ENCODE measurements at places on chromosomes 13 and 19.
A peak's percentile ranks its signal among the peaks of the same experiment; 100 is the strongest.

DNA sequence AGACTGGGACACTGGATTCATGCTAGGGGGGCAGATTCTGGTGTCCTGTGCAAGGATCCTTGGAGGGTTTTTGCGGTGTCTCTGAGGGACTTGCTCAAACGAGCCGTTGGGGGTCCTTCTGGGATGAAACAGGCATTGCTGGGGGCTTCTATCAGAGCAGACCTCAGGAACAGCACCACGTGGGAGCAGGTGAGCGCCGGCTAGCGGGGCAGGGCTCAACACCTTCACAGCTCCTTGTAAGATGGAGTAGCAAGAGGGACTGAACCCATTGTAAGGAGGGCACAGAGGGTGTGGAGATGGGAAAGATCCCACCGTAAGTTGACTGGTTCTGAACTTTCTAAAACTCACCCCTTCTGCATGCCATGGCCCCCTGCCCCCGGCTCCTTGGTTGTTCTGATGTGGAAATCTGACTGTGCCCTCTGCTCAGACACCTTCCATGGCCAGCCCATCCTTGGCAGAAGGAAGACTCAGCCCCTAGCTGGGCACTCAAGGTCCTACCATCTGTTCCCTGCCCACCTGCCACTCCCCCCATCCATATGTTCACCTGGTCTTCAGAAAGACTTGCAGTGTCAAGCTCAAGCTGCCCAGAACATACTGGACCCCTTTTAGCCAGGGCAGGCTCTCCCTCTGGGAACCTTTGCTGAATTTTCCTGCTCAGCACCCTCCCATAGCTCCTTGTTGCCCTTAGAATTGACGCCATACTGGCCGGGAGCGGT, 1.2 kb downstream of the SLC27A1 start:
- DNase-seq = no peak

DNA sequence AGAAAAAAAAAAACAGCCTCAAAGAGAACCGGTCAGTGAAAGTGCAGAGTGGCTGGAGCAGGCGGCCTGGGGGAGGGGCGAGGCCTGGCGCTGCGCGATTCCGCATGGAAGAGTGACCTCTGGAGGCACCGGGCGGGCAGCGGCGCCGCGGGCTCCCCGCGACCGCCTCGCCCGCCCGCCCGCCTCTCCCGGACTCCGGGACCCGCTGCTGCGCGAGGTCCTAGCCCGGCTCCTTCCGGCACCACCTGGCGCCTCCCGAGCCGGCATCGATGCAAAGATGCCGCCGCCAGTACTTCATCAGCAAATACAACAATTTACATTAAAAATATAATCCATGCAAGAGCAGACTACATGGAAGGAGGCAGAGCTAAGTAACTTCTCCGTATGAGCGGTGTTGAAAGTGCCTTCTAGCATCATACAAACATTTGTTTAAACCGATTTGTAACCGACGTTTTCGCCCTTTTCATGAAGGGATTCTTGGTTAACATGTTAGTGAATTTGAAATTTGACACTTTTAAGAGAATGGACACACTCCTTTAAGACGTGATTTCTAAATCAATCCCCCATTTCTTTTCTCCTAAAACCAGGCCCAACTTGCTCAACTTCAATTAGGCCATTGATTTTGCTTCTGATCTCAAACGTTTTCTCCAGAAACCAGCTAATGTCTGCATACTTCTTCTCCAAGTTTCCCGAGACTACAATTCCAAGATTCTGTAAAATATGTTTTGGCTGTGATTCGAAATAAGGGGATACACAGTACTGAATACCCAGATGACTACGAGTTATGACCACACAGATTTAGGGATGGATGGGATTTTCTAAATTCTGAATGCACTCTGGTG, 2.1 kb downstream of the EFNB2 start:
- peak; percentile 32 for DNase-seq

- DNase-seq = no peak
These were observed 6.3 kb downstream of the GRAMD1A start for GRCh38 chr19:35006342-35006998.

DNA sequence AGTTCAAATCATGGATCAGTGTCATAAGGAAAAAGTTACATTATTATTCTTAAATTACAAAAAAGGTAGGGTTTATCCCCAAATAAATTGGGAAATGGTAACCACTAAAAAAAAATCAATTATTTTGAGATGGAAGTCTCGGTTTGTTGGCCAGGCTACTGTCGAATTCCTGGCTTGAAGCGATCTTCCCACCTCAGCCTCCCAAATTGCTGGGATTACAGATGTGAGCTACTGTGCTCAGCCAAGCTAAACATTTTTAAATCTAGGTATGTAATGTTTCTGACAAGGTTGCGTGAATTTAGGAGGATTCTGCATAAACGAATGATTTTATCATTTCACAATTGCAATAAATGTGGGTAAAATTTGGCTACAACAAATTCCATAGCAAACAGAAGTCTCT, 2.0 kb downstream of the NAA16 start:
- DNase-seq = no peak

DNA sequence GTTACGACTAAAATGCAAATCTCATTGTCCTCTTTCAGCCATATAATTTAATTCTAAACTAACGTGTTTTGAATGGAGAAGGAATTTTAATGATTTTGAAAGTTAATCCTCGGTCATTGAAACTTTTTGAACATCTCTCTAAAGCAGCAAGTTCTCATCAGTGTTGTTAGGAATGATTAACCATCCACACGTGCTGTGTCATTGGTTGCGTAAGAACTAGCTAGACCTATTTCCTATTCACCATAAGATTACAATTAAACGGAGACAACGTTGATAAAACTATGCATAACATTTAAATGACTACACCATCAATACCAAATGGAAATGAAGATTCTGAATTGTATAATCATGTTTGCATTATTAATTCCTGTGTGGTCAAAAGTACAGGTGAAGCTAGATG, 155.6 kb upstream of the IRS2 start:
- DNase-seq = no peak

GRCh38 chr13:40799508-40799907, 10.1 kb downstream of the SLC25A15 start:
- DNase-seq = no peak

GRCh38 chr13:51923983-51924539, 62.3 kb downstream of the CCDC70 start:
- no peak for DNase-seq

DNA sequence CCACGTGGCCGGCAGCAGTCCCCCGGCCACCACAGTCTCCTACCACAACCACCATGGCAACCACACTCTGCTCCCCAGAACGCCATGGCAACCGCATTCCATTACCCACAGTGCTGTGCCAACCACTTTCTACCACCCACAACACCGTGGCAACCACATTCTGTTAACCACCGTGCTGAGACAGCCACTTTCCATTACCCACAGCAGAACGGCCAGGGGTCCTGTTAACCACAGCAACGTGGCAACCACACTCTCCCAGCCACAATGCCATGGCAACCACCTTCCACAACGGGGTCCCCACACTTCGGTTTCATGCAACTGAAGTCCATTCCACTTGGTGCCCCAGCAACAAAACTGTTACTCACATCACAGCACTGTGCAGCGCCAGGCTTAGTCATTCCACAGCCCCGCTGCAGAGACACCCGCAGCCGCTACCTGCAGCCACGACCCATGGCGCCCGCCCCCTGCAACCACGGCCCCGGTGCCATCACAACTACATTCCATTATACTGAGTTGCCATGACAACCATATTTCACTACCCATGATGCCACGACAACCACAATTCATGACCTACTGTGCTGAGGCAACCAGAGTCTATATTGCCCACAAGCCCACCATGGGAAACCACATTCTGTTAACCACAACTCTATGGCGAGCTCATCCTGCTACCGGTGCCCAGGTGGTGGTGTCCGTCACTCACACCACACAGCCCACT, 10.0 kb downstream of the DPF1 start:
- peak; percentile 68 for DNase-seq

DNA sequence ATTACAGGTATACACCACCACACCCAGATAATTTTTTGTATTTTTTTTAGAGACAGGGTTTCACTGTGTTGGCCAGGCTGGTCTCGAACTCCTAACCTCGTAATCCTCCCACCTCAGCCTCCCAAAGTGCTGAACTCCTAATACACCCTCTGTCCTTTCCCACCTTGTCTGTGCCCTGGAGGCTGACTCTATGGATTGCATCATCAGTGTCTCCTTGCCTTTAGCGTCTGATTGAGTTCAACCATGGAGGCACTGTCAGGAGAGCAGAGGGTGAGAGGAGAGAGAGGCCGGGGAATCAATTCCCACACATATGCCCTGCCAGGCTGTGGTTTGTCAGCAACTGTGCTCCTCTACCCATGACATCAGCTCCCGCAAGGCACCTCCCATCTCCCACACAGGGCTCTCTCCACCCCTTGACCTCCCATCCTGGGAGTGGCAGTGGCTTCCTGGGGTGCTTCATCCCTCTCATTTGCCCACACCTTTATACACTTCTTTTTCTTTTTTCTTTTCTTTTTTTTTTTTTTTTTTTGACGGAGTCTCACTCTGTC, 12.6 kb upstream of the LILRB4 start:
- no peak for DNase-seq

GRCh38 chr13:98089246-98089645, 53.6 kb upstream of the FARP1 start:
- no peak for DNase-seq

DNA sequence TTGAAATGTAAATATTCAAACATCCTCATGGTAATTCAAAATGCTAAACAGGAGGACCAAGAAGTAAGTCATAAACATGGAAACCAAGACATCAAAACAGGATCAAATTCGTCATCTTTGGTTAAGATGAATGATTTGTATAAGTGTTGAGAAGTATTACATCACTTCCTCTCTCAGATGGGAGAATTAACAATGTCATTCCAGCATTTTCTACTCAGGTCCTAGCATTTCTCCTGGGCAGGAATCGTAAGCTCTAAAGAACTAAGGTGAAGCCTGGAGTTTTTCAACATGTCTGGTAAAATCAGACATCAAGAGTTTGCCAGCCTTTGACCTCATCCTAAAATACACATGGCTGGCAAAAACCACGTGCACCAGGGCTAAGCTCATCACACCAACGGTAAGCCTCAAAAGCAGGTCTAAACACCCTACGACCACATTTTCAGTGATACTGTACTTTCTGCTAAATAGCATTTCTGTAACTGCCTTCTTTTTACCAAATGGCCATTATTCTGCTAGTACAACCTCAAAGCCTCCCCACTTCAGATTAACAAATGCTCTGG, 24.8 kb downstream of the RANBP3 start:
- DNase-seq = no peak
